ENCODE measurements at places on chromosomes 12 and 14.

- no peak for DNase-seq
Observed at GRCh38 chr14:29197557-29197956, 431.0 kb downstream of the FOXG1 start.

DNA sequence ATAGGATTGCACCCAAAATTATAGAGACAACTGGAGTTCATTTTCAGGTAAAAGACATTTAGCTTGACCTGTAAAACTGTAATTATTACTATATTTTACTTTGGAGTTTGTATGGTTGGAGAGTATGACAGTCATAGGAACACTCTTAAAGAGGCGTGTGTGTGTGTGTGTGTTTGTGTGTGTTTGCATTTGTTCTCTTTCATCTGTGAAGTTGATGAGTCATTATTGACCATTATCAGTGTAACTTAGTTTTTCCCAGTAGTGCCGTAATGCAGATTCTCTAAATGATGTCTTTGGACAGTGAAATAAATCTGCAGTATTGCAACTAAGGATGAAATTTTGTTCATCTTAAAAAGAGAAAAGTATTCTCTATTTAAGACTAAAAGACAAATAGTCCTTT lies 13.0 kb downstream of the WASHC4 start:
- DNase-seq = no peak

GRCh38 chr14:103711516-103712431 lies 3.5 kb downstream of the XRCC3 start:
- DNase-seq = no peak

DNA sequence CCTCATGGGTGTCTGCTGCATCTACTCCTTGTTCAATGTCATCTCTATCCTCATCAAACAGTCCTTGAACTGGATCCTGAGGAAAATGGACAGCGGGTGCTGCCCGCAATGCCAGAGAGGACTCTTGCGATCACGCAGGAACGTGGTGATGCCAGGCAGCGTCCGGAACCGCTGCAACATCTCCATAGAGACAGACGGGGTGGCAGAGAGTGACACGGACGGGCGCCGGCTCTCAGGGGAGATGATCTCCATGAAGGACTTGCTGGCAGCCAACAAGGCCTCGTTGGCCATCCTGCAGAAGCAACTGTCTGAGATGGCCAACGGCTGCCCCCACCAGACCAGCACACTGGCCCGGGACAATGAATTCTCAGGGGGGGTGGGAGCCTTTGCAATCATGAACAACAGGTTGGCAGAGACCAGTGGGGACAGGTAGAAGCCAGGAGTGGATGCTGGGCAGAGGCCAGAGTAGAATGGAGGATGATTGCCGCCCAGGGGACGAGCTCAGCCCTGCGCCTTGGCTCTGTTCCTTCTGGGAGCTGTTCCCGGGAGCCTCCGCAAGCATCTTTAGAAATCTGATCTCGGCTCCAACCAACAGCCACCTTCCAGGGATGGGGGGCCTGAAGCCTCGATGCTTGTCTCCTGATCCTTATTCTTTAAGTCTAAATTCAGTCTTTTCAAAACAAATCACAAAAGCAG lies 71.6 kb upstream of the PSMC1 start:
- no peak for DNase-seq

DNA sequence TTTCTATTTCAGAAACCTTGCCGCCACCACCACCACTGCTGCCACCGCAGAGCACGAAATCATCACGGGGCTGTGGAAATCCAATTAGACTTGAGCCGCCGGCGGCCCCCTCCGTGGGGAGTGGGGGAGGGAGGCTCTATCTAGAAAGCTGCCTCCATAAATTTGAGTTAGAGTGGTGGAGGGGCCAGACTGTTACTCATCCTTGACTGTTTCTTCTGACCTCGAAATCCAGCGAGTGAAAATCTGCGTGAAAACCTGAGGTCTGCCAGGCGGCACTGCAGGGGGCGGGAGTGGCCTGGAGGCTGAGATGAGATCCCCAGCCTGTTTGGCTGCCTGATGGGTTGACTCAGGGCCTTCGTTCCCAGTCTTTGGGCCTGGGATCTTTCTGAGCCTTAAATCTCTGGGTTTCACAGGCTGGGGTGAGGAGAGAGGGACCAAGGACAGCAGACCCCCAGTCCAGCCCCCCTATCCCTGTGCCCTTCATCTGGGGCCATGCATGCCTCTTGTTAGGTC lies 29.9 kb downstream of the TSPAN9 start:
- DNase-seq = no peak

DNA sequence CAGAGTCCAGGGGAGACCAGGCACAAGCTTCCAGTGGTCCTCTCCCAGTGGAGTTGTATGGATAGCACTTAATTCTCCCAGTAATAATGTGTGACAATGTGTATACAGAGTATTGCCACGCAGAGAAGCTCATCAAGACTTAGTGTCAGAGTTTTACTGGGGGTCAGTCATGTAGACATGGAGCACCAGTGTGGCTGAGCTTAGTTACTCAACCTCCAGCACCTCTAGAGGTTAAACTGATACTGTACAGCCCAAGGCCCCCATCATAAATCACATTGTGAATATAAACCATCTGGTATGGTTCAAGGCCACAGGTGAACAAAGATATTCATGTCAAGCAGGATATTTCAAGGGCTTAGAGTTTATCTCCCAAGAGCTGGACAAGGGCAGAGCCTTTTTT lies 378.1 kb upstream of the TMPO start:
- DNase-seq = no peak

DNA sequence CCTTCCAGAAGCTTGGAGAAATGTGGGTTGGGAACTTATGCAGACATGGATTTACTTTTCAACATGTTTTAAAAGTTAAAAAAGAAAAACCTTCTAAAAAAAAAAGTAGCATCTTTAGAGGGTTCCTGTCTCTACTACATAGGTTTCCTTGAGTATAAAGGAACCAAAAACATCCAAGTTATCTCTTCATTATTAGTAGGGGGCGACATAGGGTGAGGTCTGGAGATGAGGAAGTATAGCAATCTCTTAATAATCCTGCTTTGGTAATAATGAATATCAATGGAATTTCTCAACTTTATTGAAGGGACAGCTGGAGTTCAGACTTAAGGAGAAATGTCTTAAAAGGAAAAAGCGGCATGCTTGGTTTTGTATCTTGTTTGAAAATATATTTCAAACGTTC lies 6.5 kb upstream of the PLXNC1 start:
- no peak for DNase-seq

DNA sequence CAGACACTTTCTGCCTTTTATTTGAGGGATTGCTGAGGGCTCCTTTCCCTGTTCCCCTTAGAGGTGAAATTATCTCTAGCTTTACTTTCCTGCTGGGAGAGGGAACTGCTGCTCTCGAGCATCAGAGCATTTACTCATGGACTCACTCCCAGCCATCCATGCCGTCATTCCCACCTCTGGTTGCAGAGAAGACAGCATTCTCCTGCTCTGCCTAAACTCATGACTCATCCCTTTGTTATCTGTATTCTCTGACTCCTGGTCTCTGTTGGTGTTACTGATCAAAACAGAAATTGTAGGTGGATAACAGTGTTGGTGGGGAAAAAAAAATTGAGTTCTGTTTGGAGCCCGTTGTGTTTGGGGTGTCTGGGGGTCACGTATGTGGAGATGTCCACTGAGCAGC lies 159.3 kb downstream of the TTC8 start:
- no peak for DNase-seq

DNA sequence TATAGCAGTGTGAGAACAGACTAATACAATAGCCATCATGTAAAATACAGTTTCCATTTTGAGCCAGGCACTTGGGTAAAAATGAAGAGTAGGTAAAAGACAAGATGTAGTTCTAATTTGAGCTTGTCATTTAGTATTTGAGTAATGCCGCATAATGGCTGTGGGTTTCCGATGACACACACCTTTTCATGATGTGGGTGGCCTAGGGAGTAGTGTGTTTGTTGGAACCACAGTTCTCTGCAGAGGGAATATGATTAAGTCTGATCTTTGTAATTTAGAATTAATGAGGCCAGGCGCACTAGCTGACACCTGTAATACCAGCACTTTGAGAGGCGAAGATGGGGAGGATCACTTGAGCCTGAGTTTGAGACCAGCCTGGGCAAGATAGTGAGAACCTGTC lies 61.8 kb downstream of the RCOR1 start:
- no peak for DNase-seq

DNA sequence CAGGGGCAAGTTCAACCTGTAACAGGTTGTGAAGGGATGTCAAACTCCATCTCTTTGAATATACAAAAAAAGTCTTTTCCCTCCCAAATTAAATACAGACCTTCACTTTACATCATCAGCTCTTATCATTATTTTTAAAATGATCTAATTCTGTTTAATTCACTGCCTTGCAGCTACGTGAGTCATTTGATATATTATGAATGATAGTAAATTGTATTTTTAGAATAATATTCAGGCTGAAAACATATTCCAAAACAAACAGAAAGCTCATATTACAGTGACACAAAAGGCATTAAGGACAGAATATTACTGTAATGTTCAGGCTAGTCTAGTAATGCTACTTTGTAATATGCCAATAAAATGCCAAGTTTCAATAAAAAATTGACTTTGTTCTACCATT lies 53.3 kb downstream of the BCAT1 start:
- no peak for DNase-seq

DNA sequence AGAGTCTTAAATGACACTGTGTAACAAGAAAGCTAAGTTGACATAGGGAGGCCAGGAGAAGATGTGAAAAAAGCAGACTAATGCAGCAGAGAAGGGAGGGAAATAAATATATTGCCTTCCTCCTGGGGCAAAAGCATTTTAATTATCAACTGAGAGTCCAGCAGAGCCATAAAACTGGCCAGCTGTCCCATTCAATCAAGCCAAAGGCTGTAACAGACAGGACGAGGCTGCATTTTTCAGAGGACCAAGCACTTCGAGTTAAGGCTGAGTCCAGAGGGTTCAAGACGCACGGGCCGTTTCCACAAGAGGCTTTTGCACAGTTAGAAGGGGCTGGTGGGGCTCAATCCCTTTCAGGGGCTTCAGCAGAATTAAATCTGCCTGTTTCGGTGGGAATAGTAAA lies 20.4 kb downstream of the MAP3K9 start:
- DNase-seq = no peak

- no peak for DNase-seq
Observed at GRCh38 chr12:109768901-109769670, 55.5 kb downstream of the FAM222A start.

- DNase-seq = no peak
Observed at GRCh38 chr12:41162461-41162860, 25.7 kb upstream of the PDZRN4 start.

DNA sequence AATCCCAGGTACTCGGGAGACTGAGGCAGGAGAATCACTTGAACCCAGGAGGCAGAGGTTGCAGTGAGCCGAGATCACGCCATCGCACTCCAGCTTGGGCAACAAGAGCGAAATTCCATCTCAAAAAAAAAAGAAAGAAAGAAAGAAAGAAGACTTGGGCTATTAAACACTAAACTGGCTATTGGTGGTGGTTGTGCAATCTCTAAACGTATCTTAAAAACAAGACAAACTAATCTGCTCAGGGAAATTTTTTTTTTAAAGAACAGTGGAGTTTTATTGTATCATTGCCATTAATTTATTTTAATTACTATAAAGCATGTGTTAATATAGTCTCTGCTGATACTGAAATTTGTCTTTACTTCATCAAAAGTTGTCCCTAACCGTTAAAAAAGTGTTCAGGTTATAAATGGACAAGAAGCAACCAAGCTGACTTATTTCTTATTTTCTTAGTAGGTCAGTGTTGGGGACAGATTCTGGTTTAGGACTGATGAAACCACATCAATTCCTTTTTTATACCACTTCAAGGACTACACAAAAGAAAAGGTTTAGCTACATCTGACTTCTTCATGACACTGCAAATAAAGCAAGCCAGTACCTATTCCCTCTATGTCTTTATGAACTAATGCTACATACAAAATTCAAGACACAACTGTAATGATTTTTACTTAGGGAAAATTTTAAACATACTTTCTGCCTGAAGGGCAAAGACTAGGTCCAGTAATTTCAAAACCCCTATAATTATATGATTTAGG lies 68.7 kb upstream of the KRAS start:
- DNase-seq = no peak

DNA sequence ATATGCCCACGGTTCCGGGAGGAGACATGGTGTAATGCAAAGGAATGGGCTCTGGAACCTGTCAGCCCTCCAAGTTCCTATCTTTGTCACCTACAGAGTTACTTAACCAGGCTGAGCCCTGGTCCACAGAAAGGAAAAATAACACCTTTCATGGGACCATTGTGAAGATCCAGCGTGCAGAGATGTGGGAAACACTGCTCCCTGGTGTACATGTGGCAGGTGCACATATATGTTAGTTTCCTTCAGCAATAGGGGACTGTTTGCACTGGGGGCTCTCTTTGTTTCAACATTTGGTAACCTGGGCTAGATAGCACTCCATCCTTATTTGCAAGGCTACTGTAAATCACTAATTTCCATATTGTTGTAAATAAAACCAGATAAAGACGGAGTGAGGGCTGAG lies 72.3 kb downstream of the ANO2 start:
- DNase-seq = no peak

DNA sequence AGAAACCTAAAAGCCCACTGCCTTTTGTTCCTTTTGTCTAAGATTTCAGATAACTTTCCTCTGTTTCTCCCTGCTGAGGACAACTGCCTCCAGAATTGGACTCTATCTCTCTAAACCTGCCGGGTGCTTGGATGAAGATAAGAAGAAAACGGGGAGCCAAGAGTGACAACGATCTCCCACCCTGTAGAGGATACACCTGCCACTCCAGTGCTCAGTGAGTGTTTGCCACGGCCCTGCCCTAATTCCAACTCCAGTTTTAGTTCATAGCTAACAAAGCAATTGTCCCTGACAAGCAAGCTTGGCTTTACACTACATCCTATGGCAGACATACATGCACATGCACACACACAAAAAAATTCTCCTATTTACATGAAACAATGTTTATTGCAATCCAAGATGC lies 39.3 kb downstream of the EPS8 start:
- no peak for DNase-seq

- DNase-seq = no peak
Observed at GRCh38 chr14:23035303-23036144, 824 bp upstream of the PSMB5 start.

GRCh38 chr12:51941011-51941581 lies 10.4 kb upstream of the ACVR1B start:
- DNase-seq = peak; percentile 44

Data from NCI-H1436 (cell line).